Activated naive CD4-positive, alpha-beta T cell treated with anti-CD3 and anti-CD28 coated beads for 36 hours (primary cell): ENCODE measurements at places on chromosomes 12 and 14.

DNA sequence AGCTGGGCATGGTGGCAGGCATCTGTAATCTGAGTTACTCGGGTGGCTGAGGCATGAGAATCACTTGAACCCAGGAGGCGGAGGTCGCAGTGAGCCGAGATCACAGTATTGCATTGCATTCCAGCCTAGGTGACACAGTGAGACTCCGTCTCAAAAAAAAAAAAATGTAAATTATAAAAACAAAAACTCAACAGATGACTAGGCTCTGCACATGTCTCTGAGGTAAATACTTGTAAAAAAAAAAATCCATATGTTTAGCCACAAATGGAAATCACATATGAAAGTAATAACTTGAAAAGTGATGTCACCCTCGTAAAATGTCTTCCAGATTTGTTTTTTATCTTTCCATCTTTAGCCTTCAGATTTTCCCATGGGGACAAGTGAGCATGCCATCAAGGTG lies 85.0 kb downstream of the KICS2 start:
- no peak for DNase-seq

- DNase-seq: no peak
These were observed 131.3 kb upstream of the CPSF6 start for GRCh38 chr12:69108037-69108436.

- DNase-seq: no peak
These were observed 84.7 kb upstream of the FLRT2 start for GRCh38 chr14:85445151-85445795.

DNA sequence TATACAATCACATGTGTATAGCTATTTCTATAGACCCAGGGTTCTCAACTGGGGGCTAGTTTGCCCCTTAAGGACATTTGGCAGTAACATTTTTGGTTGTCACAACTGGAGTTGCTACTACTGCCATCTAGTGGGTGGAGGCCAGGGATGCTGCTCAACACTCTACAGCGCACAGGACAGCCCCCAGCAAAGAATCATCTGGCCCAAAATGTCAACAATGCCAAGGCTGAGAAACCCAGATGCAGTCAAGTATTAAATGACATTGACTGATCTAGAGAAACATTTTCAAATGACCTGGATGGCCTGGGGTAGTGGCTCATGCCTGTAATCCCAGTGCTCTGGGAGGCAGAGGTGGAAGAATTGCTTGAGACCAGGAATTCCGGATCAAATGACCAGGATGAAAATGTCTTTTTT lies 5.8 kb downstream of the WSB2 start:
- peak; percentile 85 for DNase-seq

DNA sequence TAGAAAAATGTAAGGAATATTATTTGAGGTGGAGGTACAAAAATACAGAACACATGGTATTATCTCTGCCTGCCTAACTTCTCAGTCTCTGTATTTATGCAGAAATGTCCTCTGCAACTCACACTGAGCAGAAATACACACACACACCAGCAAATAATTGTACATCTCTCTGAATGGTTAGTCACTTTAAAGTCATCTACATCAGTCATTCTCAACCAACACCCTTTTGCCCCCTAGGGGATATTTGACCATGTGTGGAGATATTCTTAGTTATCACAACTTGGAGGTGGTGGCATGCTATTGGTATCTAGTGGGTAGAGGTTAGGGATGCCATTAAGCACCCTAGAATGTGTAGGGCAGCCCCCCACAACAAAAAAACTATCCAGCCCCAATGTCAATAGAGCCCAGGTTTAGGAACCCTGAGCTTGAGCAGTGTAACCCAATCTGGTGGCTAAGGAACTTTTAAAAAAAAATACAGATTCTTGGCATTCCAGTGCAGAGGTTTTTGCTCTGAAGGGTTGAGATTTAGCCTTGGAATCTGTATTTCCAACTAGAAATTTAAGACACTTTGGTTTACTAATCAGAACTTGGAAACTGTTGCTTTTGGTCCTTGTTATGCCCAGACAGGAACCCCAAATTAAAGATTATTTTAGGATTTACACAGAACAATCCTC lies 183.8 kb downstream of the TBX5 start:
- no peak for DNase-seq

DNA sequence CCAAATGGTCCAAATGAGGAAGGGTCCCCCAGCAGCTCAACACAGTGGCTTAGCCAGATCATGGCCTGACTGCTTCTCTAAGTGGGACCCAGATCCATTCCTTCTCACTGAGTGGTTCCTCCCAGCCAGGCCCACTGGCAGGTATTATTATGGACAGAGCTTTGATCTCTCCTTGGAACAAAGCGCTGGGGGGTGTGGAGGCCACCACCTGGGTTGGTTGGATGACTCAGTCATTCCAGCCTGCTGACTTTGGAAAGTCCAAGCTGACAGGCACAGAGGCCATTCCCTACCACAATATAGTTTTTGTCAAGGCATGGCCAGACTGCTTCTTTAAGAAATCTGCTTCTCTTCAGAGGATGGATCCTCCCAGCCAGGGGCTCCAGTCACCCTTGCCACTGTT lies 341.1 kb downstream of the BTG1 start:
- DNase-seq: no peak

DNA sequence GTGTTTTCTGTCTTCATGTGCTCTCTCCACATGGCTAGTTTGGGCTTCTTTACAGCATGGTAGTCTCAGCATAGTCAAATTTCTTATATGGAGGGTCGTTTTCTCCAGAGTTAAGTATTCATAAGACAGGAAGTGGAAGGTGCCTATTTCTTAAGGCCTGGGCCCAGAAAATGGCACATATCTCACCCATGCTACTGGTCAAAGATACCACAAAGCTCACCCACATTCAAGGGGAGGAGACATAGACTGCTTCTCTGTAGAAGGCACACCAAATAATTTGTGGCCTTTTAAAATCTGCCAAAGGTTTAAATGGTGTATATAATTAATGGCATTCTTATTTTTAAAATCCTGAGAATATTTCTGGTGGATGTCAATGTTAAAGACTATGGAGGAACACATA lies 44.8 kb downstream of the CCDC91 start:
- DNase-seq: no peak

DNA sequence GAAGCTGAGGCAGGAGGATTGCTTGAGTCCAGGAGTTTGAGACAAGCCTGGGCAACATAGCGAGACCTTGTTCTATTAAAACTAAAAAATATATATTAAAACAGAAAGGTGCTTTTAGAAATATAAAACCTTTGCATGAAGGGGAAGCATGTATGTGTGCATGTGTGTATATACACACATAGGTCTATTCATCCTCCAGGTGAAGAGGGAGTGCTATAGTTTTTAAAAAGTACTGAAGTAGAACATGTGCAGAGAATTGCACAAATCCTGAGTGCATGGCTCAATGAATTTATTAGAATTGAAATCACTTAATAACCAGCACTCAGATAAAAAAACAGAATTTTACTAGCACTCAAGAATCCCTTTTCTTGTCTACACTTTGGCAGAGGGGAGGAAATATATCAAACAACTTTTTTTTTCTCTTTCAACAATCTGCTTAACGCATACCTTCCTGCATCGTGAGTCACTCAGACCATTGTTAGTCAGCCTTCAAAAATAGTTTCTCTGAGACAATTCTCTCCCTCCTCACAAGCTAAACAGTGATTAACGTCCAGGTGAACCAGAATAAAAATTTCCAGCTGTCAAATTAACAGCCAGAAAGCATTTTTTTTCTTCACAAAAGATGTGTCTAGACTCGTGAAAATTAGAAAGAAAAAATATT lies 17.7 kb upstream of the NEDD1 start:
- DNase-seq: no peak

DNA sequence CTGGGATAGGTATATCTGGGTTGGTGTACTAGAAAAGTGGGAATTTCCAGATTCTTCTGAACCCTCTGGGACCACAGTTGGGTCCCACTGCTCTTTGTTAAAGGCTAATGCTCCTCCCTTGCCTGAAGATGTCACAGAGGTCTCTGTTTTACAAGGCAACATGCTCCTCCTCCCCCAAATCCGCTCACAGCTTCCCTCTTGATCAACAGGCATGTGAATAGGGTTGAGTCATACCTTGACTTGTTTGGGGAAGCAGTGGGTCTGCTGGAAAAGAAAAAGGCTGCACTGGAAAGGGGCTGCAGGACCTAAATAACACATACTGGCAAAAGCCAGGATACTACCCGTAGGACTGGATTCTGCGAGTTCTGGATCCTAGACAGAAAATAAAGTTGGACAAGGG lies 165.4 kb upstream of the TMEM260 start:
- DNase-seq: no peak

- no peak for DNase-seq
These were observed 8.9 kb downstream of the C2CD5 start for GRCh38 chr12:22535478-22535877.

DNA sequence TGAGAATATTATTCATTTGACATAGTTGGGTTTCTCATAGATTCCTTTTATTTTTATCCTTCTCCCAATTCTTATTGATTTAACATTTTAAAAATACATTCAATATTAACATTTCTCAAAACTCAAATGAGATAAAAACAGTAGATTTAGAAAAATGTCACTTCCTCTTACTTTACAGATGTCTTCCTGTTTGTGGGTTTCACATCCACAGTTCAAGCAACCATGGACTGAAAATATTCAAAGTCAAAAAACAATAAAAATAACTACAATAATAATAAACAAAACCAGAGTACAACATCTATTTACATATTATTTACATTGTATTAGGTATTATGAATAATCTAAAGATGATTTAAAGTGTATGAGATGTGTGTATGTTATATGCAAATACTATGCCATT lies 111.3 kb upstream of the SLC16A7 start:
- no peak for DNase-seq

GRCh38 chr12:16939871-16940306 lies 333.9 kb upstream of the LMO3 start:
- peak; percentile 10 for DNase-seq

GRCh38 chr14:70257526-70257925 lies 68.8 kb upstream of the SLC8A3 start:
- DNase-seq: peak; percentile 46

DNA sequence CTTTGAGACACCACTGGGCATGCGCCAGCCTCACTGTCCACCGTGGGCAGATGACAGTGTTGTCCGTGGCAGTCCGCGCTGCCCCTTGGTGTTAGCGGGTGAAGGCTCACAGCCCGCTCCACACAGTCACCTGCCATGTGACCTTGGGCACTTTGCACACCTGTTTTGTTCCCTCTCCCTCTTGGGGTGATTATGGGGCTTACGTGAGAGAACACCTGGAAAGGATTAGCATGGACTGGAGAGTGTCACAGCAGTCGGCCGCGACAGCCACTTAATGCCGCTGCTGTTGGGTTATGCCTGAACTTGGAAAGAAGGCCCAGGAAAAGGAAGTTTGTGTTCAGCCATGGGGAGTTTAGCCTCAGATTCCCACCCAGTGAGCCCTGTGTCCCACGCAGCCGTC lies 94.2 kb downstream of the DDX51 start:
- no peak for DNase-seq

- DNase-seq: no peak
These were observed 259.8 kb downstream of the NUAK1 start for GRCh38 chr12:105878964-105879363.

DNA sequence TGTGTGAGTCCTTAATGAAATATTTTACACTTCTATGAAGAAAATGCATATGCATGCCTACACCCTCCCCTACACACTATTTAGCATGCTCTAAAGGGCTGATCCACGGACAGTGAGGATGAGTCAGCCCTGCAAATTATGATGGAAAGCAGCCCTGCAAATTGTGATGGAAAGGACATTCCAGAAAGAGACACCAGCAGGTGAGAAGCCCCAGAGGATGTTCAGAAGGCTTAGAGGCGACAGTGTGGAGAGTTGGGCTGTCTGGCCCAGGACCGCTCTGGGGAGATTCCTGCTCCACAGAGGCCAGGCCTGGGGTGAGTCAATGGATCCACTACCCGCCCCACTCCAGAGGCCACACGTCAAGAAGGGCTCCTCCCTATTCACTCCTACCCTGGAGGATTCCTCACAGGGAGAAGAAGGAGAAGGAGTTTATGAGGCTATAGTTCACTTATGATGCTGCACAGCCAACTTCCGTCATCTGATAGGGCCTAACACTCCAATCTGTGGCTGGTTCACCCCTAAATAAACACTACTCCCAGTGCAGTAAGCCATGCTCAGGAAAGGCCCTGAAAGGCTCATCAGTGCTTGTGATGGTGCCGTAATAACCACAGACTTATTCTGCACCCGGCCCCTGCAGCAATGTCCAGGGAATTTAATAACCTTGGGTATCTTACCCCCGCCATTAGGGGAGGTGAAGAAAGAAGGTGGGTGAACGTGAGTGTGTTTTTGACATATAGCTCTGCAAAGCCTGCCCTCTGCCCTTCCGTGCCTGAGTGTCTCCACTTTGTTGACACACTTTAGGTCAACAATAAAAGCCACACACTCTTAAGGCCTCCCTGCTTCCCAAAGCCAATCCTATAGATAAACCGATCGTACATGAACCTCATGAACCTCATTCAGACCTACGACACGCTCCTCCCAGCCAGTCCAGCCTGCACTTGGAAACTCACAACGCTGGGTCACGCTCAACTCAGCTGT lies 46.4 kb downstream of the CLMN start:
- no peak for DNase-seq

DNA sequence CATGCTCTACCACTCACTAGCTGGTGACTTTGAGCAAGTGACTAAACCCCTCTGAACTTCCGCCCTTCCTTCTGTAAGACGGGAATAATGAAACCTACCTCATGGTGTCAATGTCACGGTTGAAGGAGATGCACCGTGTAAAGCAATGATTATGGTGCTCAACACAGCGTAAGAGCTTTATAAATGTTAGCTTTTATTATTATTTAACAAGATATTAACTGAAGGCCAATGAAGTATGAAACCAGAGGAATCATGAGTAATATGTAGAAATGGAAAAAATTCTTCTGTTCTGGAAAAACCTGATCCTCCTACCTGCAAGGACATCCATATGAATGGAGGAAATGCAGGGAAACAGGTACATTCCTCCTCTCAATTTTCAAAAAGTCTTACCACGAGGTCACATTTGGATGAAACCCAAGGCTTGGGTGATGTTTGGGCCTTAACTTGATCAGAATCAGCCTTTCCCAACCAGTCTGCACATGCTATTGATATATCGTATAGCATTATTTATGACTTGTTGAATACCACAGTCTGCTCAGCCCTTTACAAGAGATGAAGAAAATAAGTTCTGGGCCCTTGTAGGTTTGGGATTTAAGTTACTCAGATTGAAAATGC lies 166.8 kb upstream of the TBX3 start:
- no peak for DNase-seq

DNA sequence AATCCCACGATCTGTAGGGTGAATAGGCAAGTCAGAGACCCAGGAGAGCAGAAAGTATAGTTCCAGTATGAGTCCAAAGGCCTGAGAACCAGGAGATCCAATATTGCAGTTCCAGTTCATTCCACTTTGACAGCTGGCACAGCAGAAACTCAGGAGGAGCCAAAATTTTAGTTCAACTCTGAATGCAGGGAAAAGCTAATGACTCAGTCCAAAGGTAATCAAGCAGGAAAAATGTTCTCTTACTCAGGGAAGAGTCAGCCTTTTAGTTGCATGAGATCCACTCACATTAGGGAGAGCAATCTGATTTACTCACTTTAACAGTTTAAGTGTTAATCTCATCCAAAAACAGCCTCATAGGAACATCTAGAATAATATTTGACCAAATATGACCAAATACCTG lies 130.2 kb upstream of the LRFN5 start:
- no peak for DNase-seq
